ENCODE measurements at places on chromosomes 6 and 20.

- DNase-seq: no peak
These were observed 377.0 kb upstream of the NOX3 start for GRCh38 chr6:155832596-155832995.

GRCh38 chr6:28865401-28866204, 58.2 kb downstream of the TRIM27 start:
- DNase-seq: peak; percentile 53

- no peak for DNase-seq
These were observed 4.0 kb downstream of the PKIG start for GRCh38 chr20:44586289-44586911.

- DNase-seq: no peak
These were observed 56.9 kb downstream of the KCNK5 start for GRCh38 chr6:39172377-39172757.

- no peak for DNase-seq
These were observed 75.2 kb downstream of the COL21A1 start for GRCh38 chr6:56172144-56172543.

DNA sequence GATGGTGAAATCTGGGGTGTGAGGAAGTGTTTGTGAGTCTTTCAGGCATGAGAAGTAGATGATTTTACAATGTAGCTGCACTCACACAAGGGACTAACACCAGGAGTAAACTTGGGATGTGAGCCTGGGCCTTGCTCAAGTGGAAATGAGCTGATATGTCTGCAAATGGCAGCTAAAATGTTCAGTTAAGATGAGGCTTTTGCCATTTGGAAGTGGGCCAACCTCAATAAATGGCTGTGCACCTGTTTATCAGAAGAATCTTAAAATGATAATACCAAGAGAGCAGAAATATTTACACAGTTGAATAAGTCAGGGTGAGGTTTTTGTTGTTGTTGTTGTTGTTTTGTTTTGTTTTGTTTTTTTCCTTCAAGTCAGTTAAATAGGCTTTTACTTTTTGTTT, 25.7 kb upstream of the KLHL31 start:
- no peak for DNase-seq

DNA sequence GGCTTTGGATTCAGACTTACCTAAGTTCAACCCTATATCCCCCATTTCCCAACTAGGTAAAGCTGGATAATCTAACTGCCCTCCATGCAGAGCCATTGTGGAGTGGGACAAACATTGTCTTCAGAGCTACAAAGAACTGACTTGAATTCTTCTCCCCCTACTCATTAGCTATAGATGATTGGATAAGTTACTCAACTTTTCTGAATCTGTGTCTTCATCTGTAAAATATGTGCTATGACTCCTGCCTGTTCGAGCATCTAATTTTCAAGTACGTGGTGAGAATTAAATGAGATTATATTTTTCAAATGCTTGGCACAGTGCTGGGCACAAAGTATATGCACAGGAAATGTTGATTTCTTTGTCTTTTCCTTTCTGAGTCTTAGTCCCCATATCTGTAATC, 240.3 kb upstream of the TCF21 start:
- DNase-seq: no peak

GRCh38 chr20:4661191-4661590, 60.5 kb upstream of the PRND start:
- DNase-seq: peak; percentile 43

GRCh38 chr6:25369433-25370177, 90.4 kb downstream of the CARMIL1 start:
- DNase-seq: no peak

- no peak for DNase-seq
These were observed 2.8 kb downstream of the FAM8A1 start for GRCh38 chr6:17602888-17603287.

DNA sequence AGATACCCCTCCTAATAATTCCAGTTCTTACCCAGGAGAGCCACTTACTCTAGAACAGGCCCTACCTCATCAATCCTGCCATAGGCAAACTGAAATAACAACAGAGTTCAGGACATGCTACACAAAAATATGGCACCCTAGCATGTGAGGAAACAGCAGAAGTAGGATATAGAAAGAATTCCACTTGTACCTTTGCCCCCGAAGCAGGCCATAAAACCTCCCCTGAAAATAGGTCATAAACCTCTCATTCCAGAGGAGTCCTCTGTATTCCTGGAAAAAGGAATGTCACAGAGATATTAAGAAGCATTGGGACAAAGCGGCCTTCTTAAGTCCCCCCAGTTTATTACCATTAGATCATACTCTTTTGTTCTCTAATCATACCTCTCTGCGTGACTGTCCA, 504.3 kb upstream of the MARCKS start:
- DNase-seq: no peak
